Neural crest cell (in vitro differentiated cells): ENCODE measurements at places on chromosomes 1 and 21. TPM values are rescaled to one million over a fixed set of nuclear protein-coding genes. Genes with fewer than 3 reads are reported as not detected.

The CRYAA gene
- not detected in 2 replicates for total RNA-seq

The SRSF11 gene
- total RNA-seq, result 244 and 245 TPM in 2 replicates

The KIF14 gene
- total RNA-seq, result 22.0 and 23.7 TPM in 2 replicates

The FAM177B gene
- total RNA-seq, result 0.47 TPM in 1 of 2 replicates, not detected in the other

The QSOX1 gene
- total RNA-seq, result 34.7 and 39.8 TPM in 2 replicates

The BSND gene
- not detected in 2 replicates for total RNA-seq

The INKA2 gene
- 2.7 and 3.5 TPM in 2 replicates for total RNA-seq

The TRIM67 gene
- total RNA-seq, result 1.6 and 1.9 TPM in 2 replicates

The CD244 gene
- total RNA-seq, result not detected in 2 replicates

The PLXNA2 gene
- 35.0 and 37.7 TPM in 2 replicates for total RNA-seq

The USP24 gene
- total RNA-seq, result 44.6 and 50.3 TPM in 2 replicates

The MROH7 gene
- total RNA-seq, result 0.57 TPM in 1 of 2 replicates, not detected in the other

The CLDN14 gene
- total RNA-seq, result not detected in 2 replicates

The C1orf116 gene
- total RNA-seq, result 0.30 and 0.37 TPM in 2 replicates

The MUTYH gene
- 61.9 and 68.2 TPM in 2 replicates for total RNA-seq

The HSPA13 gene
- 36.5 and 40.9 TPM in 2 replicates for total RNA-seq

The LCE3D gene
- total RNA-seq, result not detected in 2 replicates
